ENCODE measurements at places on chromosomes 12 and 14.

GRCh38 chr12:26205941-26206340 lies 10.6 kb downstream of the SSPN start:
- DNase-seq: no peak

DNA sequence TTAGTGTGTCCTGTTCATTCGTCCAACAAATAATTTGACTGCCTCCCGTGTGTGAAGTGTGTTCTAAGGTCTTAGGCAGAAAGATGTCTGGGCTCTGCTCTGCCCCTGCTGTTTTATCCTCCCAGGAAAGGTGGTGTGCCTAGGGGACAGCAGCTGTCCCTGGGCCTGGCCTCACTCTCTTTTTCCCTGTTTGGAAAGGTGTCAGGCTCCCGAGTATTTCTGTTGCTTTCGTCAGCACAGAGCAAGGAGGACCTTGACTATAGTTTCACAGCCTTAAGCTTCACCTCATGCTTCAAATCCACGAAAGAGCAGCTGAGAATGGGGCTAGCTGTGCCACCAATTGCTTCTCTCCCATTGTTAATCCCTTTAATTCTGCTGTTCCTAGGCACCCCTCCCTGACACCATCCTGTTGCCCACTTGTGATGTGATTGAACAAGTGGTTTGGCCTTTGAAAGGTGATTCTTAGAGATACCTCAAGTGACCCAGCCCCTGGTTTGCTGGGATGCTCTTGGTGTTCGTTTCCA lies 54.2 kb downstream of the TGFB3 start:
- DNase-seq: no peak

GRCh38 chr12:100868487-100868886 lies 73.9 kb downstream of the ANO4 start:
- DNase-seq: no peak

DNA sequence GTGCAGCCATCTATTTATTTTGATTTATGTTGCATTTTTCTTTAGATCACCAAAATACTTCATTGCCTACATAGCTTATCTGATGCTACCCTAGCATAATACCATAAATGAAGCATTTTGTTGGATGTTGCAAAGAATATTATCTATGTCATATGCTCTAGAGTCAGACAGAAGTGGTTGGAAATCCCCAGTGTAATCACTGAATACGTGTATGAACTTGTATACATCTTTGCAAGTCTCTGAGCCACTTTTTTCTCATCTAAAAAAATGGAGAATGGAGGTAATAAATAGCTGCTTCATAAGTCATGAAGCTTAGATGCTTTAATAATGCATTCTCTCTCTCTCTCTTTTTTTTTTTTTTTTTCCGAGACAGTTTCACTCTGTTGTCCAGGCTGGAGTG lies 18.5 kb downstream of the EVL start:
- DNase-seq: no peak

DNA sequence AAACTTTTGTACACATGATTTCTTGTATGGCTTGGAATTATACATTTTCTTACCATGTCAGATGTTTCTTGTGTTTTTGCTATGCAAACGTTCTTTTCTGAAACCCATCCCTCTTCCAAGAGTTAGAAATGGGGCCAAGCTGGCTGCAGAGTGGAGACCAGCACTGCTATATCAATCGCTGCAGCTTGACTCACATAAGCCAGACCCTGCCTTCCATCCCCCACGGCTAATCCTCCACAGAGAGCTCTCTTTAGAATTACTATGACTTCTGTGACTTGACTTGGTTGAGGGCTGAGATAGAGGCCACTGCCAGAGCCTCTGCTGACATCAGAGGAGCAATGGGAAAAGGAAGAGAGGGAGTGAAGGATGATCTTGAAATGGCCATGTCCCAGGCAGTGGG lies 147.9 kb downstream of the DACT1 start:
- DNase-seq: no peak

GRCh38 chr12:107514887-107515445 lies 170.6 kb upstream of the PWP1 start:
- DNase-seq: no peak

DNA sequence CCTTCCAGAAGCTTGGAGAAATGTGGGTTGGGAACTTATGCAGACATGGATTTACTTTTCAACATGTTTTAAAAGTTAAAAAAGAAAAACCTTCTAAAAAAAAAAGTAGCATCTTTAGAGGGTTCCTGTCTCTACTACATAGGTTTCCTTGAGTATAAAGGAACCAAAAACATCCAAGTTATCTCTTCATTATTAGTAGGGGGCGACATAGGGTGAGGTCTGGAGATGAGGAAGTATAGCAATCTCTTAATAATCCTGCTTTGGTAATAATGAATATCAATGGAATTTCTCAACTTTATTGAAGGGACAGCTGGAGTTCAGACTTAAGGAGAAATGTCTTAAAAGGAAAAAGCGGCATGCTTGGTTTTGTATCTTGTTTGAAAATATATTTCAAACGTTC lies 6.5 kb upstream of the PLXNC1 start:
- DNase-seq: no peak

DNA sequence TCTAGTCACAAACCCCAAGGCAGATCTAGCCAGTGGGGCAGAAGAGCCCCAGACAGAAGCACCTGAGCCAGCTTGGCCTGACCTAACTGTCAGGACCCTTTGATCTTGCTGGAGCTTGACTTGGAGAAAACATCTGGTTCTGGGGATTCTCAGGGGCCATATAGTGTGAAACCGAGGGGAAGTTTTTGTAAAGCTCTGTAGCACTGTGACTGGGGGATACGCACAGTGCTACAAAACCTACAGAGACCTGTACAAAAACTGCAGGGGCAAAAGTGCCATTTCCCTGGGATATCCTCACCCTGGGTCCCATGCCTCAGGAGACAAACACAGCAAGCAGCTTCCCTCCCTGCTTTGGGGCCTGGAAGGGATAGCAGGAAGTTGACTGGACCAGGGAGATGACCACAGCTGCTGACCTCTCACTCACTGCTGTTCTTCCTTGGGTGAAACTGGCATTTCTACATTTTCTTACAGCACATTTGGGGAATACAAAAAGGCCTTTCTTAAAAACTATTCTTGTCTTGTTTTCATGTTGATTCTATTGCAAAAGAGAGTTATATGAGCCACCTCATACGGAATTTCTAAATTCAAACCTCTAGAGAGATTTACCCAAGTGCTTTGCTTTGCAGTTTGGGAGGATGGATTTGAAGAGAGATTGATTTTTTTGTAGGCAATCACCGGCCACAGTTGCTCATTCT lies 140.0 kb downstream of the DAD1 start:
- DNase-seq: no peak

DNA sequence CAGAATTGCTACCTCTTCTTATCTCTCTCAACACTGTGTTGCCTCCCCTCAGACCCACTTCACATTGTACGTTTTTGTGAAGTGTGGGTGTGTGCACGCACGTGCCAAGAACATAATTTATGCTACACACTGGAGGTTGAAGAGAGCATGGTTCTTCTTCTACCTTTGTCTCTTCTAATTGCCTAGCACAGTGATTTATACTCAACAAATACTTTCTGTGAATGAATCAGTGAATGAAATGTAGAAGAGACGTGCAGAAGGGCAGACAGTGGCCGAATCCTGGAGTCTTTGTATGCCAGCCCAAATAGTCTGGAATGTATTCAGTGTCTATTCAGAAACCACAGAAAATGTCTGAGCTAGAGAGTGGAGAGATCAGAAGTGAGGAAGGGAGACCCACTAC lies 4.6 kb upstream of the SAMD4A start:
- no peak for DNase-seq

DNA sequence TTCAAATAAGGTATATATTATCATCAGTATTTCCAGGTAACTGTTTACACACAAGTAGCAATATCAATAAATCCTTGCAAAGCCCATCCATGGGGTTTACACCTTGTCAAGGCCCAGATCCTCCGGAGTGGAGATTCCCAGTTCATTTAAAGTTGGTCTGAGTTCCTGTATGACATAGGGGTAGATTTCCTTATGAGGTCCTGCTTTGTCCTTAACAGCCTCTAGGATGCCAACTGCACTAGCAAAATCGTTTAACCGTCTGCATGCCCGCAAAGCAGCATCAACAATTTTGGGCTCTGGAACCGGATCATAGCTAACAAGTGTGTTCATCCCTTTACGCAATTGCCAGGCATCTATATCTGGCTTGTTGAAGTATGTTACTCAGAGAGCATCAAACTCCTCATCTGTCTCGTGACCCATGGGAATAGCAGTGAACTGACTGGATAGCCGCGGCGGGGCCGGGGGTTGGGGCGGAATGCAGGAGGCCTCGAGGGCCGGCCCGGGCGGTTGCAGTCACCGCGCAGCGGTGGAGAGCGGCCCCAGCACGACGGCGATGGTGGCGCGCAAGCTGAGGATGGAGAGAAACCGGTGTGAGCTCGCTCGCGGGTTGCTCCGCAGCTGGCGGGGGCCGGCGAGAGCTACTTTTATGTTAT lies 30.6 kb upstream of the FBXO34 start:
- DNase-seq: no peak

DNA sequence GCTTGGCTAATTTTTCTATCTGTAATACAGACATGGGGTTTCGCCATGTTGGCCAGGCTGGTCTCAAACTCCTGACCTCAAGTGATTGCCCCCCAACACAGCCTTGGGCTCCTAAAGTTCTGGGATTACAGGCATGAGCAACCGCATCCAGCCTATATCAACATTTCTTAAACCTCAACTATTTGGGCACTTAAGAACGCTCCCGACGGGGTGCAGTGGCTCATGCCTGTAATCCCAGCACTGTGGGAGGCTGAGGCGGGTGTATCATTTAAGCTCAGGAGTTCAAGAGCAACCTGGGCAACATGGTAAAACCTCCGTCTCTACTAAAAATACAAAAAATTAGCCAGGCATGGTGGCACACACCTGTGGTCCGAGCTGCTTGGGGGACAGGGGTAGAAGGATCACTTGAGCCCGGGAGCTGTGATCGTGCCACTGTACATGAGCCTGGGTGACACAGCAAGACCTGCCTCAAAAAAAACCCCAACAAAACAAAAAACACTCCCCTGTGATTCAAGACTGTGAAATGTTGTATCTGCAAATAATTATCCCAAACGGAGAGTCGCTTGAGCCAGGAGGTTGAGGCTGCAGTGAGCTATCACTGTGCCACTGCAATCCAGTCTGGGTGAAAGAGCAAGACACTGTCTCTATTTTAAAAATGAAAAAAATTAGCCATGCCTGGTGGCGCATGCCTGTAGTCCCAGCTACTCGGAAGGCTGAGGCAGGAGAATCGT lies 21.5 kb downstream of the PPTC7 start:
- no peak for DNase-seq

All from stimulated activated CD8-positive, alpha-beta memory T cell treated with anti-CD3 and anti-CD28 coated beads, Interleukin-7, amount 100 ng/mL, for 24 hours (primary cell).